ENCODE measurements at places on chromosomes 13 and 19.
A peak's percentile ranks its signal among the peaks of the same experiment; 100 is the strongest.

GRCh38 chr19:55118401-55118991, 1.1 kb upstream of the PPP1R12C start:
- DNase-seq, result peak; percentile 35

DNA sequence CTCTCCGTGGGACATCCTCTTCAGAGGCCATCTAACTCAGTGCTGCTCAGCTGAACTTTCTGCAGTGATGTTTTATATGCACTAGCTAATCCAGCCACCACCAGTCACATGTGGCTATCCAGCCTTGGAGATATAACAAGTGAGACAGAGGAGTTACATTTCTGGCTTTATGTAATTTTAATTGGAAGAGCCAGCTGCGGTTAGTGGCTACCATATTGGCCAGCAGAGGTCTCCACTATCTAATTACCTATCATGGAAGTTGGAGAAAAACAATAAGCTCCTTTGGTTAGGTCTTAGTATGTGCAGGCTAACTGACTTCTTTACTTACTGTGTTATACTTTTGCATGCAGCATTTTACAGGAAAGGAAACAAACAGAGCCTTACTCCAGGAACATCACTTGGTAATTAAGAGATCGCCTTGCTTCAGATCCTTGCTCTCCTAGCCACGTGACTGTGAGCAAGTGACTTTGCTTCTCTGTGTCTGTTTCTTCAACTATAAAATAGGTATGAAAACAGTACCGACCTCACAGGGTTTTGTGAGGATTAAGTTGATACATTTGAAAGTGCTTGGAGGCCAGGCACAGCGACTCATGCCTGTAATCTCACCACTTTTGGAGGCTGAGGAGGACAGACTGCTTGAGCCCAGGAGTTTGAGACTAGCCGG, 1.6 kb upstream of the KLK10 start:
- no peak for DNase-seq

DNA sequence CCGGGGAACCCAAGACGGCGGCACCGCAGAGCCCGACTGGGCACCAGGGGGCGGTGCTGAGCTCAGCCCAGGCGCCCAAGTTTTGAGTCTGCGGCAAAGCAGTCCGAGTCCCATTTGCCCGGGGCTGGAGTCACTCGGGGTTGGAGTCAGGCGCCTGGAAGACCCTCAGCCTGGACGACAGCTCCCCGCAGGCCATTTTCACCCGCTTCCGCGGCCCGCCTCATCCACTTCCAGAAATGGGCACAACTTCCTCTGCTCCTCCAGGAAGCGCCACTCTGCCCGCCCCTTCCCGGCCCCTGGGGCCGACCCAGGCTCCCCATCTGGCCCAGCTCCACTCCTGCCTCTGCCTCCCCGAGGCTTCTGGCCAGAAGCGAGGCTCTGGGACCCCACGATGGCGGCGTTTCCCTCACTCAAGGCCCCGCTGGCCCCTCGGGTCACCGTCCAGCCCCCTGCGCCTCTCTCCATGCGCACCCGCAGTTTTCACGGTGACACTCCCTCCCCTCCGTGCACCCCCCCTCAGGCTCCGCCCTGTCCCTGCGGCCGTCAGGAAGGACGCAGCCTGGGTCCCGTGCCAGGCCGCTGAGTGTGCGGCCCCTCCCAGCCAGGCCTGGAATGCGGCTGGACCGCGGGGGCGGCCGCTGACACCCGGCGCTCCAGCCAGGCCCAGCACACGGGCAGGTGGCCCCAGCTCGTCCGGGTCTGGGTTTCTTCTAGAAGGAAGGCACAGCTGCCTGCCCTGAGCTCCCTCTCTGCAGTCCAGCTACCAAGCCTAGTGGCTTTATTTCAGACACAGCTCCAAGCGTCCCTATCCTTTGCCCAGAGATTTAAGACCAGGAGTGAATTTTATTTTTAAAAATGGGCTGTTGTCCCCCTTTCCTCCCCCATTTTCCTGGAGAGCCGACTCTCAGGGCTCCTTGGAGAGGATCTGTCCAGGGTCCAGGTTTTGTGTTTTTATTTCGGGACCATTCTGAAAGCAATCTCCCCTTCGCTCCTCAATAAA, 4.7 kb downstream of the SERTAD1 start:
- DNase-seq, result peak; percentile 96

GRCh38 chr19:41588497-41589209, 12.7 kb downstream of the CEACAM21 start:
- DNase-seq, result no peak

- DNase-seq, result no peak
Measured at GRCh38 chr13:111183959-111184358, 68.8 kb downstream of the ARHGEF7 start.

- no peak for DNase-seq
Measured at GRCh38 chr13:51550151-51550550, 34.1 kb upstream of the WDFY2 start.

GRCh38 chr19:57719424-57719823, 8.0 kb downstream of the ZNF671 start:
- DNase-seq, result no peak

- DNase-seq, result no peak
Measured at GRCh38 chr13:37645181-37645740, 46.7 kb upstream of the POSTN start.

GRCh38 chr19:33217881-33218280, 7.8 kb downstream of the SLC7A10 start:
- no peak for DNase-seq

- no peak for DNase-seq
Measured at GRCh38 chr19:10977742-10978092, 16.9 kb downstream of the SMARCA4 start.

DNA sequence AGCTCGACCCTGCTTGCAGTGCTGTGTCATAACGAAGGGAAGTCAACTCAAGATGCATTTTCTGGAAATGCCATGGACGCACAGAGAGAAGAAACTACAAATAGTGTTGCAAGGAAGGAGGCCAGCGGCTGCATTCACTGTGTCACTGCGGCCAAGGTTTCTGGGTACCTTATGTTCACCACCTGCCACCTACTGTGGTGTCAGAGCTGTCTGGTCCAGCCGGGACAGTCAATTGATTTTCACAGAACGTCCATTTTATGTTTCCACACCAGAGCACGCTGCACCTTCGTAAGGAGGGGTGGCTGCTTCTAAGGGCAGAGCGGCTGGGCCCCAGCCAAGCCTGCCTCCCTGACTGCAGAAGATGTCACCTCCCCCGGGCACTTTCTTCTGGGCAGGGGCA, 17.7 kb downstream of the TSHZ3 start:
- DNase-seq, result no peak

DNA sequence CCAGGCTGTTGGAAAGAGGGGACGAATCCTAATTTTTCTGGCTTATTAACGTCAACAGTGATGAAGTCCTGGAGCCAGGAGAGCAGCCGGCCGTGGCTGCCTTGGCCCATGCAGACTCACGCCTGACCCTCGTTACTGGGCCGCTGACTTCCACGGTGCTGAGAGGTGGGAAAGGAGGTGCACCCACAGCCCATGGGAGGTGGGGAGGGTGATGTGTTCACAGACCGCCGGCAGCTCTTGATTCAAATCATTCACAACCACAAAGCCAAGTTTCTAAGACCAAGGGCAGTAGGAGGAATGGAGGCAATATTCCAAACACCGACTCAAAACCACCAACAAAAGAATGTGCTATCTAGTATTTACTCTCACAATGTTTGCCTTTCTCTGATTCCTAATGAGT, 24.3 kb downstream of the COL4A2 start:
- no peak for DNase-seq

- peak; percentile 87 for DNase-seq
Measured at GRCh38 chr19:3708207-3708931, at the start of gene TJP3. Gene TJP3, plus strand, starts transcription at chr19:3708384. Its CDS starts 20,049 bp downstream, at chr19:3728433.

DNA sequence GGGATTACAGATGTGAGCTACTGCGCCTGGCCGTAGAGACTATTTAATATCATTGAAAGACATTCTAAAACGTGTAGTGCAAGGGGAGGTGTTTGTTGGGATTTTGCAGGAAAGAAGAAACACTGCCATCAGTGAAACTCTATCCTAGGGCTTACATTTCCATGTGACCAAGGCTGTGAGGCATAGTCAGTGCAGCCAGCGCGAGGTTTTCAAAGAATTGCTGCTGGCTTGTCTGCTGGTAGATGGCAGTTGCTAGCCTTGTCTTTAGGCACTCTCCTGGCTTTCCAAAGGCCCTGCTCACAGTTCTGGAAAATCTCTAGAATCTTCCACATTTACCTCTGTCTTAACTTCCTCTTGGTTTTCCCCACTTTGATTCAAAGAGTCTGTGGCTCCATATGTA, 77.5 kb downstream of the GPC6 start:
- no peak for DNase-seq

DNA sequence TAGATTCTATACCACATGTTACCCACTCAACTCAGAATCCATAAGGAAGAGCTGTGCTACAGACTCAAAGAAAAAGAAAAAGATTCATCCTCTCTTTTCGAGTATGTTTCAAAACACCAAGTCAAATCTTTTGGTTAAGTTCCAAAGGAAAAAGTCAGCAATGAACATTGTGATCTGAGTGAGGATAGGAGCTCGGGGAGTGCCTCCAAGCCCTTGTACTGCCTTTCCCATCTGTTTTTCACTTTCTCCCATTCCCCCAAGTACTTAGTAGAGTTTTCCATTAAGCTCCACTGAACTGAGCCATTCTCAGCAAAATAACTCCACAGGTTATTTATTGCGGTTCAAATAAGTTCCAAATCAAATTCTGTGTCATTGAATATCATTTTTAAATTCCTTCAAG, 47.7 kb upstream of the MAB21L1 start:
- DNase-seq, result no peak

- no peak for DNase-seq
Measured at GRCh38 chr13:42893214-42893671, 98.8 kb downstream of the EPSTI1 start.

DNA sequence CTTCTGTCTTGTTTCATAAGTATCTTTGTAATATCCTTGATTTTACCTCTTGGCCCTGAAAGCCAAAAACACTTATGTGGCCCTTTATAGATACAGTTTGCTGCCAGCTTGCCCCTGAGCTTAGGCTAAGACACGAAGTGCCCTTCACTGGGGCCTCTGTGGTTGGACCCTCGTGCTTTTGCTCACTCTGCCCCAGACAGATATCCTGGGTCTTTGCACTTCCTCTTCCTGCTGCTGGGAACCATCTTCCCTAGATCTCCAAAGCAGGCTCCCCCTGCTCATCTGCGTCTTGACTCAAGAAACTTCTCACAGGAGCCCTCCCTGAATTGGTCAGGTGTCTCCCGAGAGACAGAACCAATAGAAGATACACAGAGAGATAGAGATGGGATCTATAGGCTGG, 2.0 kb upstream of the TNFSF14 start:
- DNase-seq, result no peak

DNA sequence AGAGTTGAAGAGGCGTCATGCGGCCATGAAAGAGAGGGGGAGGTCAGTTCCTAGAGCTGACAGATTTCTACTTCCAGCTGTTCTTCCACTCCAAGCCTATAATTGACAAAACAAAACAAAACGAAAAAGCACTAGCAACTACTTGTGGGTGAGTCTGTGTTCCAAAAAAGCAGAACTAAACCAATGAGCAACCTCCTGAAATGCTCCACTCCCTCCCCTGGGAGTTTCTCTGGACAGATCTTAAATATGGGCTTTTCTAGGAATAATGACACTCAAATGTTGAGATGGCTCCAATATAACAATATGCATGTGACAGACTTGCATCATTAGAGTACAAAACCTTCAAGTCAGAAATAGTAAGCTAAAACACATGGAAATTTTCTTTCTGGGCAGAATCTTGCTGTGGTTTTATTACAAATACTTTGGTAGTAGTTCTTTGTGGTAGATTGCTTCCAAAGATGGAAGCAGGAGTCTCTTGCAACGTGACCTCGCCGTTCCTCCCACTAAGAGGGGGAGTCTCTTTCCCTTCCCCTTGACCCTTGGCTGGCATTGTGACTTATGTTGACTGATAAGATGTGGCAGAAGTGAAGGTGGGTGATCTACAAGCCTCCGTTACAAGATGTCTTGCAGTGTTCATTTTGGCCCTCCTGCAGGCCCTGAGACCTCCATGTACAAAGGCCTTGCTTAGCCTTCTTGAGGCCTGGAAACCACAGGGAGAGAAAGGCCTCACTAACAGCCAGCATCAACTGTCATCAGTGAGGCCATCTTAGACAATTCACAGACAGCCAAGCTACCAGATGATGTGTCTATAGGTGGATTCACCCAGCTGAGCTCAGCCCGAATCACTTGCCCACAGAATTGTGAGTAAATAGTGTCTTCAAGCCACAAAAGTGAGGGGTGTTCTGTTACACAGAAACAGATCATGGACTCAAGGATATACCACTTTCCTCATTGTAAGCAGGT, 173.1 kb upstream of the RFC3 start:
- no peak for DNase-seq

DNA sequence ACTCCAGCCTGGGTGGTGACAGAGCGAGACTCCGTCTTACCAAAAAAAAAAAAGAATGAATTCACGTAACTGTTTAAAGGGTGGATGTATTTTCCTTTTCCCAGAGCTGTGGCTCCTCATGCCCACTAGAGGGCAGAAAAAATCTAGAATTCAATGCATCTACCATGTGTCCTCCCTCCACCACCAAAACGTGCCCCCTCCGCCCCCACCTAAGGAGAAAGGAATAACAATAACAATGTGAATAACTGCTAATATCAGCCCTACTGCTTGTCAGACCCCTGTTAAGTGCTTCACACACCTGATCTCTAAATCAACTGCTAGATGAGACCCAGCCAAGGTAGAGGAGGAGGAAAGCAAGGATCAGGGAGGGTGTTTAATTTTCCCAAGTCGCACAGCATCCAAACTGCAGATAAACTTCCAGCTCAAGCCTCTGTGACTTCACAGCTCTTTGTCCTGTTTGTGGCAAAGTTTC, 20.2 kb upstream of the PNMA8B start:
- no peak for DNase-seq

DNA sequence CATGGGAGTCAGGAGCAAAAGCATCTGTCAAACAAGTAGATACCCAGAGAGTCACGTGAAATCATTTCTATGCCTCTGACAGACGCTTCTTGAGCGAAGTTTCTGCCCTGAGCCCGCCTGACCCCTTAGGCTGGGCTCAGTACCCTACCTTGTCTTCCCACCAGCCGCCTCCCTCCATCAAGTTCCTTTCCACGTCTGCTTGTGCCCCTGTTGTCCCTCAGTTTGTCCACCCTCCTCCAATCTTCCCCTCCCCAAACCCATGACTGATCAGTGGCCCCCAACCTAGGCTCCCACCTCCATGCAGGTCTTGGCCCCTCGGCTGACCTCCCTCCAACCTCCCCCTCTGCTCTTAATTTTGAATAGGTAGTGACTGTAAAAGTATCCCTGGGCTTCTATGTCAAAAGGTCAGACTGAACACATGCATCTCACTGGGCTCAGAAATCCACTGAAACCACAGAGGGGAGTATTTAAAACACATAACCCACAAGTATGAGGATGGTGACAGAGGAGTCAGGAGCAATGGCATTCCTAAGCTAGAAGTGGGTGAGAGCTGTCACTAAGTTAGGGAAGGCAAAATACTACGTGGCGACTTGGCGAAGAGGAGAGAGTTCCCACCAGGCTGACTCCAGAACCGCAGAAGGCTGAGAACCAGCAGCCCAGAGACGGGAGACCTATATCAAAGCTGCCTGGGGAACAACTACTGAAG, 1.7 kb upstream of the ZNF446 start:
- no peak for DNase-seq

DNA sequence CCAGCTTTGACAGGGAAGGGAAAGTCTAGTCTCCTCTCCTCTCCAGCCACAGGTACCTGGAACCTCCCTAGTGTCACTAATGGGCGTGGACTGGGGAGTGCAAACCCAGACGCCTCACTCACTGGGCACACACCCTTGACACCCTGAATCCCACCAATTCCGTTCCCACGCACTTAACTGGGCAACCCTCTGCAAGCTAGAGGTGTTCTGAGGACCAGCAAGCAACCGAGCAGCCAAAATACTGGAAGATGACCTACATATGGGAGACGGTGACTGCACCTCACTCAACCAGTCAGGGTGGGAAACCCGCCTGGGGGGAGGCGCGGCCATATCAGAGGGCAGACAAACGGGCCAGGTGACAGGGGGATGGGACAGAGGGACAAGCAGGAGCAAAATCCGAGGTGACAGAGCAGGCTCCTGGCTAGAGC, 991 bp downstream of the ABHD17A start:
- peak; percentile 47 for DNase-seq
